Placental pericyte (primary cell): ENCODE measurements at places on chromosomes 1 and 21. TPM values are rescaled to one million over a fixed set of nuclear protein-coding genes. Genes with fewer than 3 reads are reported as not detected.

Gene PRAMEF18
- not detected in 2 replicates for total RNA-seq

Gene WDR64
- total RNA-seq, result not detected in 2 replicates

Gene BLACAT1
- total RNA-seq, result not detected in 2 replicates

Gene ERRFI1
- 42.0 and 192 TPM in 2 replicates for total RNA-seq

Gene FCGR3A
- 0.14 TPM in 1 of 2 replicates, not detected in the other for total RNA-seq

Gene SMIM11
- 5.0 and 9.4 TPM in 2 replicates for total RNA-seq

Gene ADAMTSL4
- 1.9 and 2.4 TPM in 2 replicates for total RNA-seq

Gene ANXA9
- under 0.01 and 0.22 TPM in 2 replicates for total RNA-seq

Gene MSH4
- total RNA-seq, result under 0.01 TPM in 1 of 2 replicates, not detected in the other

Gene TACSTD2
- total RNA-seq, result 0.22 and 1.1 TPM in 2 replicates

Gene PLA2G2D
- not detected in 2 replicates for total RNA-seq

Gene NBPF6
- 1.1 TPM in 1 of 2 replicates, not detected in the other for total RNA-seq

Gene LCE1E
- not detected in 2 replicates for total RNA-seq

Gene INAVA
- total RNA-seq, result 0.14 and 0.44 TPM in 2 replicates

Gene TIMM17A
- total RNA-seq, result 71.3 TPM in 2 replicates

Gene CAPZA1
- 247 and 390 TPM in 2 replicates for total RNA-seq

Gene CFHR2
- not detected in 2 replicates for total RNA-seq

Gene SH2D1B
- total RNA-seq, result not detected in 2 replicates

Gene SLC6A17
- total RNA-seq, result 0.14 TPM in 1 of 2 replicates, not detected in the other
